ENCODE measurements at places on chromosomes 5 and 9.

DNA sequence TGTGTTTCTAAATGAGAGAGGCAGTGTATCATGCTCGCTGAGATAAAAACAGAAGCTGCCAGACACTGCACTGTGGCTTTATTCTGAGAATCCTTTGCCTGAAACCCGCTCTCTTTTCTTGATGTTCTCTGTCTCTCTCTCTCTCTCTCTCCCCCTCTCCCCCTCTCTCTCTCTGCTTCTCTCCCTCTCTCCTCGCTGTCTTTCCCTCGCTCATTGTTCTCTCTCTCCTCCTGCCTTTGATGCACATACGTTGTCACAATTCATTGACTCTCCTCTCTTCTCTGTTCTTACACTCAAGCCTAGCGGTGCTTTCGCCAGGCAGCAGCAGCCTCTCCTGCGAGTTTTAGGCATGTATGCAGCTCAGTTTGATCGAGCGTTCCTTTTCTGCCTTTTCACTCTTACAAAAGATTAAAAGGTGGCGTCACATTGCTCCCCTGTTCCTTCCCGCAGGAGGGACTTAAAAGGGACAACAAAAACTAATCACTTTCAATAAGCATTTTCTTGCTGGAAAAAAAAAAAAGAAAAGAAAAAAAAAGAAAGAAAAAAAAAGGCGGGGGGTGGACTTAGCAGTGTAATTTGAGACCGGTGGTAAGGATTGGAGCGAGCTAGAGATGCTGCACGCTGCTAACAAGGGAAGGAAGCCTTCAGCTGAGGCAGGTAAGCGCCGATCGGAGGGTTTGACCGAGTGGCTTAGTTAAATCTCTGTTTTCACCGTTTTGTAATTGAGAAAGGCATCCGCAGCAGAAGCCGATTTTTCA, 717.9 kb upstream of the WWC1 start:
- peak; percentile 74 for DNase-seq

DNA sequence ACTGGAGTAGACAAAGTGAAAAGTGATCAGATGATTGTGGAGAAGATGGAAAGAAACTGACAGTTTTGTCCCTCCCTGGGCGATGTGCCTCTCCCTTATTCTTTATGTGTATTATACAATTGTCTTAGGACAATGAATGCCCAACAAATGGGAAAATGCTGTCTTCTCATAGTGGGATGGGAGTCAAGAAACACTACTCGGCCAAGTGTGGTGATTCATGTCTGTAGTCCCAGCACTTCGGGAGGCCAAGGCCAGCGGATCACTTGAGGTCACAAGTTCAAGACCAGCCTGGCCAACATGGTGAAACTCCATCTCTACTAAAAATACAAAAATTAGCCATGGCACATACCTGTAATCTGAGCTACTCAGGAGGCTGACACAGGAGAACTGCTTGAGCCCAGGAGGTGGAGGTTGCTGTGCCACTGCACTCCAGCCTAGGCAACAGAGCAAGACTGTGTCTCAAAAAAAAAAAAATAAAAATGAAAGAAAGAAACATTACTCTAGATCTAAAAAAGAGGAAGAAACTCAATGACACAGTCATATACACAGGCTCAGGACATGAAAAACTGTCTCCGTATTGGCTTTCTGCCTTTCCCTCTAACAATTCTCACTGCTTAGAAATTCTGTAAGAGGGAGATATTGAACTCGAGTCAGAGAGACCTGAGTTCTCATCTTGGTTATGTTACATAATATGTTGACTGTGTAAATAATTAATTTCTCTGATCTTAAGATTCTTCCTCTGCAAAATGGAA, 67.9 kb upstream of the TARS1 start:
- no peak for DNase-seq

DNA sequence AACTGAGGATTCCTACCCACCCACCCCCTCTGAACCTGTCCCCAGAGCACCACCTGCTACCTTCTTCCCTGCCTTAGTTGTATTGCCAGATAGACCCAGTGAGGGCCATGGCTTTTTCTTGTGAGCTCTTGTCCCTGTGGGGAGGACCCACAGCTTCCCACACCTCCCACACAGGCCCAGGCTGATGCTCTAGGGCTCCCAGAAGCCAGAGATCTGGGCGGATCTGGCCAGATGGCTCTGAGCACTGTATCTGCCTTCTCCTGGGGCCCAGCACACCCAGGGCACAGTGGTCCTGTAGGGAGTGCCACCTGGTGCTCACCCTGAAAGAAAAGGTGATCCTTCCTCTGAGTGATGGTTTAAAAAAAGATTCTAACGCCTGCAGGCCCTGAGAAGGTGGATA, 131.7 kb downstream of the DAB2IP start:
- DNase-seq: no peak

- DNase-seq: no peak
These were observed 27.0 kb downstream of the PRUNE2 start for GRCh38 chr9:76878933-76879332.

- DNase-seq: no peak
These were observed 12.7 kb upstream of the TMEM174 start for GRCh38 chr5:73160239-73160671.

All from AG10803 (cell line).